Activated CD4-positive, alpha-beta T cell treated with anti-CD3 and anti-CD28 coated beads, Interleukin-2, amount 10 ng/mL, durations not matched to agents 7 days and 5 days (primary cell): ENCODE measurements at places on chromosomes 11 and 22. TPM values are rescaled to one million over a fixed set of nuclear protein-coding genes. Genes with fewer than 3 reads are reported as not detected.

Gene MISFA
- 1.9 TPM for total RNA-seq

DNA sequence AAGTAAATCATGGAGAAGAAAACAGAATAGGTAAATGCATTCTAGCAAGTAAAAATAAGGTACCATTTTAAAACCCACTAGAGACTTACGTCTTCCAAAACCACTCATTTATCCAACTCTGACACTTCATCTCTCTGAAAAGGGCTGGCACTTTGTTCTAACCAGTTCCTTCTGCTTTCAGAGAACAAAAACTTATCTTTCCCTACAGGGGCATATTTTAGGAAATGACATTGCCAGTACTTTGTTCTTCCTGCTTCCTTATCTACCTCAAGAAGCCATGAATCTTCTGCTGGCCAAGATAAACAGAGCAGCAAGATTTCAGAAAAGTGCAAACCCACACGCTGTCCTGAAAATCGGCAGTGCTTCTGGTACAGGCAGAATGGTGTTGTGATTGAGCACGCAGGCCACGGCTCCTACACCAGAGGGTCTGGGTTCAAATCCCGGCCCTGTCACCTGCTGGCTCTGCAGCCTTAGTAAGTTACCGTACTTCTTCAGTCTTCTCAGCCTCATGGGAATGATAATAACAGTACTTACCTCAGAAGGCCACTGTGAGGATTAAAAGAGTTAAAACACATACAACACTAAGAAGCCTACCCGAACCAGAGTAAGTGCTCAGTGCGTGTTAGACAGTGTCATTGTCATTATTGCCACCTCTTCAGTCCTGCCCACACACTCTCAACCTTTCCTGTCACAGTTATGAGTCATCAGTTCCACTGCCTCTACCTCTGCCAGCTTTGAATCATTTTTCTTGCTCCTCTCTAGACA is 11.0 kb downstream of the MPZL3 start:
- no peaks in the 10 kb centered on the region for H3K27me3 ChIP-seq
- peak overlapping the region; percentile 91 for H3K27ac ChIP-seq
- H3K4me1 ChIP-seq, result peaks cover 86% of the 10 kb centered on the region
- H3K4me3 ChIP-seq, result peak overlapping the region; percentile 52
- peak; percentile 78 for DNase-seq

Gene HOATZ
- total RNA-seq, result not detected

Gene C11orf97
- total RNA-seq, result not detected

DNA sequence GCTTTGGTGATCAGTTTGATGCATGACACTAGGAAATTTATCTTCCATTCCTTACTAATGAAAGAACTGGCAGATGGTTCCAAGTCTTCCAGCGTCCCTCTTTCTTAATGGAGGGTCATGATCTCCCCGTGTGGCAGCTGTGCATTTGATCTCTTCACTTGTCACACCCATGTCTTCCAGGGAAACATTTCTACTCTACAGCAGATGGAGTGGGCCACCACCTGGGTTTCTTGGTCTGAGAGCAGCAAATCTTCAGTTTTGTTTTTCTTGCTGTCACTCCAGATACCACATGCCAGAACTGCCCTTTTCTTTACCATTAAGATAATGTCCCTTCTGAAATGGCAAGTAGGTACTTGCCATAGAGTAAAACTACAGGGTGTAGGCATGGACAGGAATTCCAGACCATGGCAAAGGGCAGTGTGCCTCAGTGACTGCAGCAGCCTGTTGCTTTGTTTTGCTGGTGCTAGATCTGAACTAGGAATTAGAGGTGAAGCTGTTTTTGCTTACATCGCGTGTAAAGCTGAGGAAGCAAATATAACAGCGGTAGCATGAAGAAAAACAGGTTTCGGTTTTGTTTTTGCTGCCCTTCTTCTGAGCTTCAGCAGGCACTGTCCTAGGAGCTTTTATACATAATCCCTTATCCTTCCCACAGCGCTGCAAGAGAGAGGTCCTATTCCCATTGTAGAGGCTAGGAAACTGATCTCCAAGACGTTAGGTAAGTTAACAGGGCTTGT is 20.7 kb upstream of the C11orf96 start:
- H3K4me3 ChIP-seq, result no peak overlapping the region
- no peaks in the 10 kb centered on the region for H3K27me3 ChIP-seq
- no peak for DNase-seq
- H3K4me1 ChIP-seq, result peaks cover 16% of the 10 kb centered on the region
- H3K36me3 ChIP-seq, result peaks cover 24% of the 10 kb centered on the region

DNA sequence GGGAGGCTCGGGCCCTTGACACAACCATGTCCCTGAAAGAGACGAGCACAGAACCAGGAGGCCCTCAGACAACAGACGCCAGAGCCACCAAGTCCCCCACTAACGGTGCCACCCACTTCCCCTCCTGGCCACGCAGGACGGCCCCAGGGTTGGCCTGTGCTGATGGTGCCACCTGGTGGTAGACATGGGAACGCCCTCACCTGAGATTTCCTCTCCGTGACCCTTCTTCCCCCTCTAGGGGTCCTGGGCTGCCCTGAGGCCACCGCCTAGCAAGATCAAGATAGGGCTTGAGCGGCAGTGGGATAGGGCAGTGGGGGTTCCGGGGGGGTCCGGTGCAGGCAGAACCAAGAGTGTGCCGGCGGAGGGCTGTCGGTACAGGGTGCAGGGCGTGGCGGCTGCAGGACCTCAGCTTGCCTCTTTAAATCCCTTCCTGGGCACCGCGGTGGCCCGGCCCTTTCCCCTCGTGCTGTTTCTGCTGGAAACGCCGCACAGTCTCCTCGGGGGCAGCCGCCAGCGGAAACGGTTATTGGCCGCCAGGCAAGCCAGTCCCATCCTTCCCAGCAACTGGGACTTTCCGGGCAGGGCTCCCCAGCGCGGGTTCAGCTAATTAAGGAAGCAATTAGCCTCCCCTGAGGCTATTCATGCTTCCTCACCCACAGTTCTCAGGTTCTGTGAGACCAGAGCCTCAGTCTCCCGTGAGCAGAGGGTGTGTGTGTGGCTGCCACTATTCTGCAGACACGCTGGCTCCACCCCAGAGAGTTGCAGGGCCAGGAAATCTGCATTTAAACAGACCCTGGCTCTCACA is 5.5 kb upstream of the NFAM1 start:
- H3K27ac ChIP-seq, result peak overlapping the region; percentile 76
- DNase-seq, result peak; percentile 87
- H3K36me3 ChIP-seq, result no peaks in the 10 kb centered on the region
- H3K4me1 ChIP-seq, result peaks cover 28% of the 10 kb centered on the region
- peaks cover 10% of the 10 kb centered on the region for H3K27me3 ChIP-seq
- H3K4me3 ChIP-seq, result peak overlapping the region; percentile 73

DNA sequence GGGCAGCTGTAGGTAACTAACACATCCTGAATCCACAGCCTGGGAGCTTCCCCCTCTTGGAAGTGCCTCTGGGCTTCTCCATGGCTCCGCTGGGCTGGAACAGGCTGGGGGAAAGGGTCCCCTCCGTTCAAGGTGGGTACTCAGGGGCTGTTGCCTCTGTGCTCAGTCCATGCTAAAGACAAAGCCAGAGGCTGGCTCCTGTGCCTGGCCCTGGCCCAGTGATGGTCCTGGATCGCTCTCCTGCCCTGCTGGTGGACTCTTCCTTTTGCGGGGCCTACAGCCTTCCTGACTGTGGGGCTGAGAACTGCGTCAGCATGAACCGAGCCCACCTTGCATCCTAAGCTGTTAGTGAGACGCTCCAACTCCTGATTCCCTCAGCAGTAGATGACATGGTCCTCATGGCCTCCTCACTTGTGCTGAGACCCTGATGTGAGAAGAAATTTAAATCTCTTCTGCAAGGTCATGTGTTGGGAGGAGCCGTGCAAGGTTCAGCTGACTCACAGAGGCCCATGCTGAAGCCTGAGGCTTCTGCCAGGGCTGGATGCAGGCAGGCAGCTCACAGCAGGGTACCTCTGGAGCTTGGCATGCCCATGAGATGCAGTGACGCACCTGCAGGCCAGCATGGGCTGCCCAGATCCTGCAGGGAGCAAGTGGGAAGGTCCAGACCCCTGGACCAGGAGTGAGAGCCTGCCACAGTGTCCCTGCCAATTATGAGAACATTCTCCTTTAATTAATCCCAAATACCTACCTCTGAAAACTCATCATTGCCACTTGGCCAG is 1285.5 kb downstream of the TBC1D22A start:
- peaks cover 7% of the 10 kb centered on the region for H3K4me1 ChIP-seq
- H3K4me3 ChIP-seq, result no peak overlapping the region
- H3K36me3 ChIP-seq, result no peaks in the 10 kb centered on the region
- peaks cover 15% of the 10 kb centered on the region for H3K27me3 ChIP-seq
- H3K27ac ChIP-seq, result no peak overlapping the region
- no peak for DNase-seq

GRCh38 chr11:33514079-33514925 is 186.3 kb downstream of the C11orf91 start:
- H3K36me3 ChIP-seq, result no peaks in the 10 kb centered on the region
- no peak overlapping the region for H3K4me3 ChIP-seq
- H3K27ac ChIP-seq, result no peak overlapping the region
- no peak for DNase-seq

Gene MUC6
- total RNA-seq, result not detected

GRCh38 chr11:1513326-1514296 is 27.0 kb upstream of the MOB2 start:
- no peak for DNase-seq
- H3K27me3 ChIP-seq, result no peaks in the 10 kb centered on the region
- no peak overlapping the region for H3K27ac ChIP-seq
- H3K36me3 ChIP-seq, result no peaks in the 10 kb centered on the region

GRCh38 chr22:36900880-36901279 is 12.5 kb upstream of the CSF2RB start:
- peaks cover 23% of the 10 kb centered on the region for H3K27me3 ChIP-seq
- peaks cover 4% of the 10 kb centered on the region for H3K36me3 ChIP-seq
- H3K4me3 ChIP-seq, result no peak overlapping the region
- H3K4me1 ChIP-seq, result peaks cover 26% of the 10 kb centered on the region
- H3K27ac ChIP-seq, result peak overlapping the region; percentile 65

DNA sequence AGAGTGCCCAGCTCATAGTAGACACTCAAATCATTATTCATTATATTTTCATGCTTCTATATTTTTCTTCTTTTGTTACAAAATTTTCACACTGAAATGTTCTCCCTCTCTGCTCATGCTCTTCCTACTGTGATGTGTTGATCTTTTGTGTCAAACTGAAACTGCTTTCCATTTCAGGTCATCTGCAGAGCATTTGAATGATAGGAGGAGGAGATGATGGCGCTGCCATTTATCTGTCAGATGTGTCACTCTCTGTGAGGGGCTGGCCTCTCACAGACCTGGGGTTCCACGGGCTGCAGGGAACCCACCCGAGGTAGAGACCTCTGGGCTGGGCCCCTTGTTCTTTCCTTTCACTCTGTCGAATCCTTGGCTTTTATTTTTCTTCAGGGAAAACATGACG is 41.1 kb downstream of the OR10A6 start:
- peaks cover 3% of the 10 kb centered on the region for H3K4me1 ChIP-seq
- no peak for DNase-seq
- peaks cover 12% of the 10 kb centered on the region for H3K27me3 ChIP-seq
- no peaks in the 10 kb centered on the region for H3K36me3 ChIP-seq
- H3K27ac ChIP-seq, result no peak overlapping the region

Gene MPZL3
- 21.2 TPM for total RNA-seq

- H3K36me3 ChIP-seq, result no peaks in the 10 kb centered on the region
- H3K27me3 ChIP-seq, result no peaks in the 10 kb centered on the region
- H3K4me1 ChIP-seq, result no peaks in the 10 kb centered on the region
- no peak overlapping the region for H3K4me3 ChIP-seq
- no peak overlapping the region for H3K27ac ChIP-seq
- DNase-seq, result no peak
These were observed 132.4 kb downstream of the TENM4 start for GRCh38 chr11:79308429-79308828.

DNA sequence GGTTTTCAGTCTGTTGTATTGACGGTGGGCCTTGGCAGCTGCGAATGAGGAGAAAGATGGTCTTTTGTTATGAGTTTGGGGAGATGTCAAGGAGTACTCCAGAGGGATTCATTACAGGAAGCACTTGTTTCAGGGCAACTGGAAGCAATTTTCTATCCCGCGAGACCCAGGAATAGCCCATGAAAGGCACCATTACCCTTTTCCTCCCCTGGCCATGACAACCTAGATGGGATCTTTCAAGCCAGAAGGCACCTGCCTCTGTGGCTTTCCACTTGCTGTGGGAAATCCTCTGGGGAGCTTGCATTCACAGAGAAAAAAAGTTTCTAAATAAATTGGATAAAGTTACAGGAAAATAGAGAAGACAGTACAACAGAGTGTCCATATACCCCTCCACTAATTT is 2.7 kb downstream of the ZNF215 start:
- peaks cover 28% of the 10 kb centered on the region for H3K27me3 ChIP-seq
- no peak for DNase-seq
- H3K4me1 ChIP-seq, result peaks cover 29% of the 10 kb centered on the region

Gene UCP3
- 2.5 TPM for total RNA-seq

DNA sequence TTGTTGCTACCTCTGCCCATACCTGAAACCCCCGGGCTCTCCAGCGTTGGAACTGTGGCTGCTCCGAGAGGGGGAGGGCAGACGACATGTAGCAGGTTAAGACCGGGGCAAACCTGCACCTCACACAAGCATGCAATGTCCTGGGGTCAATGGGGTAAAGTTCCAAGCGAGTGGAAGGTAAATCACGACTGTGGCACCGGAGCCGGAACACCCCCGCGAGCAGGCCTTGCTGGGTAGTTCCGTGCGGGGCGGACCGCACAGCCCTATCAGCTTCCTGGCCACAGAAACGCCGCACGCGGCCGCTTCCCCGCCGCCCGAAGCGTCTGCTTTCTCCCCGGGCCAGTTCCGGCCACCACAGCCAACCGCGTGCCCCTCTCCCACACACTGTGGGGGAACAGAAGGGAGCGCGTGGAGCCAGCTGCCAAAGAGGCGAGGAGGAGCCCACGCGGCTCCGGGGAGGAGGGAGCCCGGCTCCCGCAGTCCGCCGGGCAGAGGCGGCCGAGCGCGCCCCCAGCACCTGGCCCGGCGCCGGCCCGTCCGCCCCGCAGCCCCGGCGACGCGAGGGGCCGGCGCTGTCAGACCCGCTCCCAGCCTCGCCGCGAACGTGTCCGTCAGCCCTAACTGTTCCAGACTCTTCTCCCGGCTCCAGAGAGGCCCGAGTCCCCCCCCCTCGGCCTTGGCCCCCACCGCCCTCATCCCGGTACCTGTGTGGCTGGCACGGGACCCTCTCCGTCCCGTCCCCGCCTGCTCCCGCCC is 1.6 kb downstream of the SPTBN2 start:
- no peak overlapping the region for H3K27ac ChIP-seq
- DNase-seq, result peak; percentile 29
- peaks cover 65% of the 10 kb centered on the region for H3K27me3 ChIP-seq
- peaks cover 14% of the 10 kb centered on the region for H3K4me1 ChIP-seq

Gene MIOX
- not detected for total RNA-seq
